ENCODE measurements at places on chromosomes 11 and 22.

DNA sequence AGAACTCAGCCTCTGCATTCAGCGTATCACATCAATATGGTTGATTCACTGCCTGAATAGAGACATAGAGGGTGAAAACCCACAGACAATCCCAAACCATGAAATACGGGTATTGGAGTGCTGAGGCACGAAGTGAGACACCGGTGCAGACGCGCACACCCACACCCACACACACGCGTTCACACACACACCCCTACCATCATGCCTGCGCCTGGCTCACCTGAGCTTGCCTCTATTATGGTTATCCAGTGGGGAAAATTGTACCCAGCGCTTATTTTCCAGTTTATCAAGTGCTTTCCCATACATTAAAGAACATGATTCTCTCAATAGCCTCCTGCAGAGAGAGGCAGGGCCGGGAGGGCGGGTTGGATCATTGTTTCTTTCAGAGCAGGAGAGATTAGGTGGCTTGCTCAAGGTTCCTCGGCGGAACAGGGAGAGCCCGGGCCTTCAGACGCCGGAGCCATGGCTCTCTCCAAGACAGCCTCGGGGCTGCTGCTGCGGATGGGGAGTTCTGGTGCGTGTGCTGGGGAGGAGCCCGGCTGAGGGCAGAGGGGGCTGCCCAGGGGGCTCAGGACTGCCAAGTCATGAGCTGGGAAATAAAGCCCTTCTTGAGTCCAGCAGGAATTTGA, 78.9 kb upstream of the THY1 start:
- DNase-seq: no peak

- DNase-seq: no peak
Measured at GRCh38 chr11:64571410-64572091, 19.5 kb upstream of the SLC22A12 start.

DNA sequence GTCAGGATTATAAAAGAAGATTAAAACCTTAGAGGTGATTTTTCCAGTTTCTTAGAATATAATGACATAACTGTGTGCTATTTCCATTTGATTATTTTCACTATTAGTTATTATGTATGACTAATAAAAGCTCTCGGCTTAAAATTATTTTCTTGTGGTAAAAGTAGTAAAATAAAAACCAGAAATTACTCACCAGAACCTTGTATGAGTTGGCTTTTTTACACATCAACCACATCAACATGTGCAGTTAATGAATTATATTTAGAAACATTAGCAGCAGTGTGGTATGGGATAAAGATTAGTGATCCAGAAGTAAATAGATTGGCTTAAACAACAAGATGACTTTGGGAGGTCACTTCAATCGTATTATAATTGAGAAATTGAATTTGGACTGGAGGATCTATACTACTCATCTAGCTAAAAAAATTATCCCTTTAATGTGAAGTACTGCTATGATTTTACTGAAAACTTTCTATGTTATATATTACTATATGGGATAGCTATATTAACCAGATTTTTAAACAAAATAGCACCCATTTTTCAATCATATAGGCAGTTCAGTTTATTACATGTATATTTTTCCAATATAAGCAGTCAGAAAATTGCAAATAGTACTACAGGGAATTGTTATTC, 2.8 kb upstream of the BCO2 start:
- DNase-seq: no peak

GRCh38 chr11:62645946-62646824, at the start of gene GANAB:
Gene GANAB, minus strand, starts transcription at chr11:62646613. Its CDS starts 14 bp downstream, at chr11:62646599.
- DNase-seq: peak; percentile 99

DNA sequence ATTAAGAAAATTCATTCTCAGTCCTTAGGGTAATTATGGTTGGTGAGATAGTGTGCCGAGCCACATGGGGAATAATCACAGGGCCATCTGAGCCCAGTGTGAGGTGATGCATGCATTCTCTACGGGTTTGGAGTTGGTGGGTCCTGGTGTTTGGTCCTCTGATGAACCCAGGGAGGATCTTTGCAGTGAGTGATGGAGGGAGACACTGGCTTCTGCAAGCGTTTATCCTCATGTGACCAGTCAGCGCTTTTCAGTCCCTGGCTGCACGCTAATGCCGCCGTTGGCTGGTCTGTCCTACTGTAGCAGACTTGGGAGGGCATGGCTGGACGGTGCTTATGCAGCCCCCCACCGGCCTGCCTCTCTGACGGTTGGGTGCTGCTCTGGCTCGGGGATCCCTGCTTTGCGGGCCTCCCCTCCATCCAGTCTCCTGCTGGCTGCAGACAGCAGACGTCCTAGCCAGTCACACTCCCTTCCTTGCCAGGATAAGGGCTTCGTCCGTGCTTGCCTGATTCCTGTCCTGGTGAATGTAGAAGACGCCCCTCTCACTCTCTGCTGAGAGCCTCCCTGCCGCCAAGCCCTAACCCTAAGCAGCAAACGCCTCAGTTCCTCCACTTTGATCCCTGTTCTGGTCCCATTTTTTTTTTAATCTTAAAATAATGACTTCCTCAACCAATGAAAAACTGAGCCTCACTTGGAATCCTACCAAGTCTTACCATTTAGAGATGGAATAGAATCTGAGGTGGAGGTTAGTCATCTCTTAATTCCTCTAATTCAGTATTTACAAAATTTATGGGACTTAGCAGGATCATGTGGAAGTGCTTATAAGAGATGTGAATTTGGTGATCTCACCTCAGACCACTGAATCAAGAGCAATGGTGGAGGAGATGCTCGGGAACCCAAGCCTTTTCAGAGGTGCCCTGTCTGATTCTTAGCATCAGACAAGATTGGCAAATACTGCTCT, 143.7 kb upstream of the SORL1-AS1 start:
- no peak for DNase-seq

DNA sequence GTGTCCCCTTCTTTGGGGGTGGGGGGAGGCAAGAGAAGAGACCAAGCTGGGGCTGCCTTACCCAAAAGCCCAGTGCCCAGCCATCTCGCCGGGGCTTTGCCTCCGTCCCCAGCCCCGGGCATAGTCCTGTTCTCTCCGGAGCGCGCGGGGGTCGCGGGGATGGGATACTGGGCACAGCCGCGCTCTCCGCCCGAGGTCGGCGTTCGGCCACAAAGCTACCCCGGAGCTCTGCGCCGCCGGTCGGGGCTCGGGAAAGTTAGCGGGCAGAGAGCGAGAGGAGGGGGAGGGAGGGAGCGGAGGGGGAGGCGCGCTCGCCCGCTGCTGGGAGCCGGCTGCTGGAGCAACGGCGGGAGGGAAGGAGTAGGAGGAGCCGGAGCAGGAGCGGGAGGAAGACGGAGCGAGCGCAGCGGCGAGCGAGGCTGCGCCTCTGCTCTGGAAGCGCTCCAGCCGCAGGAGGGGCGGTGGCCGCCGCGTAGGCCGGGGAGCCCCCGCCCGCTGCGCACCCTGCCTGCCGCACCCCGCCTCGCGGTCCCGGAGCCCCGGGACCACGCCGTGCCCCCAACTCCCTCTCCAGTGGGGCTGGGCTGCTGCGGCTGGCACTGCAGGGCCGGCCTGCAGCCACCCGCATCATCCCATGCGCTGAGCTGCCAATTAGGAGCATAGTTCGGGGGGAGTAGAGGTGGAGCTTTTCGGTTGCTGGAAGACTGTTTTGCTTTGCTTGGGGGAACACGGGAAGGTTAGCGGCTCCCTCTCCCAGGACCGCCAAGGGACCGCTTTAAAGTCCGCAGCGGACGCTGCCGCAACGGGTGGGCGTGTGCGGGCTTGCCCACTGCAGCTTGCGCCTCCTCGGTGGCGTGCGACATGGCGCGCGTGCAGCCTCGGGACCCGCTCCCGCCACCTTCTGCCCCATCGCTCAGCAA, at the start of gene SCN4B:
Gene SCN4B, minus strand, starts transcription at position 272 of the 920 bp plus-strand sequence. Its CDS starts 150 bp downstream, at position 122.
- no peak for DNase-seq

DNA sequence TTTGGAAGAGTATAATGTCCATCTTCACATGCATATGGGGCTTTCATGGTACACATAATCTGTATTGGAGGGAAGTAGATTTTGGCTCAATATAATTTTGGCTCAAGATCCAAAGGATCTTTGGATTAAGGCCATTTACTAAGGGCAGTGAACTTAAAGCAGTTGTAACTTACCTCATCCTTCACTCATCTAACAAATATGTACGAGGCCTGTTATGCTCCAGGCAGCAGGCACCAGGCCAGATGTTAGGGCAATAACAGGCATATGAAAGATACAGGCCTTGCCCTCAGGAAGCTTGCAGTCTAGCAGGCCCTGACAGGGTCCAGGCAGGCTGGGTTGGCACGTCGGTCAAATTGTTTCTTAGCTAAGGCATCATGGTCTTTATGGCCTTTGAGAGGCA, 44.6 kb downstream of the LIF start:
- no peak for DNase-seq

GRCh38 chr11:37946155-37946766, 1348.2 kb upstream of the RAG2 start:
- peak; percentile 75 for DNase-seq

DNA sequence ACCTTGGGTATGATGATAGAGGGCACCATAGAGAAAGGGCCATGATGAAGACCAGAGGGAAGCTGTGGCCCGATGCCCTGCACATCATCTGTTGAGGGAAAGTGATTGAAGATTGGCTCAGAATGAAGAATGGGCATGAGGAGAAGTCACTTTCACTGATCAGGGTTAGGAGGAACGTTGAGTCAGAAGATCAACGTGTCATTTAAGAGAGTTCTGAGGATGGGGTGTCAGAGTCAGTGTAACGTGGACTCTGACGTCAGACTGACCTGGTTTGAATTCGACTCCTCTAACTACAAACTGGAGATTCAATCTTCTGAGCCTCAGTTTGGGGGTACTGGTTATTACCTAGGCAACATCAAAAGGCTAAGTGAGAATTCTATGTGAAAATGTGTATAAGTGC, 352.6 kb downstream of the DDX10 start:
- no peak for DNase-seq

GRCh38 chr22:39291523-39291922, 27.9 kb downstream of the RPL3 start:
- no peak for DNase-seq

DNA sequence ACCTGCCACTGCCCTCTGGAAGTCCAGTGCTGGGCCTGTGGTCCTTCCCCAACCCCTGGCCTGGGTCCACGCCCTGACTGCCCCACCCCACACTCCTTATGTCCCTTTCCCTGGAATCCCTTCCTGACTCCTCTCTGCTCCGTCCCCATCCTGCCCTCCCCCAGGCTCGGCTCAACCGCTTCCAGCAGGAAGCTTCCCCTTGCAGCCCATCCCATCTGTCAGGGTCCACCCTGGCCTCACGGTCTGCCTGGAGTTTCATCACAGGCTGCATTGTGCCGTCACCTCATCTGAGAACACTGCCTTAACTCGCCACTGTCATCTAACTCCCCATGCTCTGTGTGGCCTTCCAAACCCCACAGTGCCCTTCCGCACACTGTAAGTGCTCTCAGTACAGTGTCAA, 64.3 kb downstream of the NAT10 start:
- no peak for DNase-seq

DNA sequence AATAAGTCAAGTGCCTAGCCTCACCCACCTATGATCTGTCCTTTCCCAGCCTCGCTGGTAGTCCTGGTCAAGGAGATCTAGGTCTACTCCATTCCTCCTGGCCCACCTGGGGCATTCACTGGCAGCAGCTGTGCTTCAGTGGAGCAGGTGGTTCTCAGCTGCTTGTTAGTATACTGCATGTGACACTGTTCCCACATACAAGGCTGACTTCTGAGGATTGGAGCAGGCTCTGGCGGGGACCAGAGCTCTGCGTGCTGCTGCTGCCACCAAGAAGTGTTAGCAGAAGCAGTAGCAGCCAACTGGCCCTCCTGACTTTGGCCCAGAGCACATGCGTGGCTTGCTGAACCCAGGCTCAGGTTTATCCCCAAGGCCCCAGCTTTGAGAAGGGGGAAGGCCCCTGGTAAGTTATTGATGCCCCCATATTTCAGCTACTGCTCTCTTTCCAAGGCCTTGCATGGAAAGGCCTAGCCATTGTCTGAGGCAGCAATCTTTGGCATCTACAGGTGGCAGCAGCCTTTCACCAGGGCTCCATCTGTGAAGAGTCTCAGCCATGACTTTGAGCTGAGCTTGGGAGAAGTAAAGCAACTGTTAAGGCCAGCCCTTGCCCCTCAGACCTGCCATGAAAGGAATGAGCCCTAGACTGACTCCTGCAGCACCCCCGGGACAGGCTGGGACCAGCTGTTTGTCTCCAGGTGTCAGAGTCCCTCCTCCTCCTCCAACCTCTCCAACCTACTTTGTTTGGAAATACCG, 26.5 kb downstream of the ARHGAP1 start:
- DNase-seq: no peak

GRCh38 chr11:58024601-58025091, 965 bp downstream of the OR9Q1 start:
- DNase-seq: no peak

DNA sequence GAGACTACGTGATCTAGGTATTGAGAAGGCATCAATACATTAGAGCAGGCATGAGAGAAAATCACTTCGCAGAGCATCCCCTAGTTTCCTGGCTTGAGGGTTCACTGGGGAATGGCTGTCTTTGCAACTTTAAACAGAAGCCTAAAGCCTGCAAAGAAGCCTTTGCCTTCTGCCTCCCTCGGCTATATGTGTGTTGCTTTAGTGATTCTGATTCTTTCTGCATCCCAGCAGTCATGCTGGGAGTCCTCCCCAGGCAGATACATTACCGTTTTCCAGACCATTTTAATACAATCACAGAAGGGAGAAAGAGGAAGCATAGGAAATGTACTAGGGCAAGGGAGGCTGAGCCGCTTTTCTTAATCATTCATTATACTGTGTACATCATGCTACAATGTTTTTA, 773.2 kb upstream of the LRRC4C start:
- no peak for DNase-seq

- no peak for DNase-seq
Measured at GRCh38 chr11:124429599-124429998, 4.9 kb upstream of the OR8B4 start.

DNA sequence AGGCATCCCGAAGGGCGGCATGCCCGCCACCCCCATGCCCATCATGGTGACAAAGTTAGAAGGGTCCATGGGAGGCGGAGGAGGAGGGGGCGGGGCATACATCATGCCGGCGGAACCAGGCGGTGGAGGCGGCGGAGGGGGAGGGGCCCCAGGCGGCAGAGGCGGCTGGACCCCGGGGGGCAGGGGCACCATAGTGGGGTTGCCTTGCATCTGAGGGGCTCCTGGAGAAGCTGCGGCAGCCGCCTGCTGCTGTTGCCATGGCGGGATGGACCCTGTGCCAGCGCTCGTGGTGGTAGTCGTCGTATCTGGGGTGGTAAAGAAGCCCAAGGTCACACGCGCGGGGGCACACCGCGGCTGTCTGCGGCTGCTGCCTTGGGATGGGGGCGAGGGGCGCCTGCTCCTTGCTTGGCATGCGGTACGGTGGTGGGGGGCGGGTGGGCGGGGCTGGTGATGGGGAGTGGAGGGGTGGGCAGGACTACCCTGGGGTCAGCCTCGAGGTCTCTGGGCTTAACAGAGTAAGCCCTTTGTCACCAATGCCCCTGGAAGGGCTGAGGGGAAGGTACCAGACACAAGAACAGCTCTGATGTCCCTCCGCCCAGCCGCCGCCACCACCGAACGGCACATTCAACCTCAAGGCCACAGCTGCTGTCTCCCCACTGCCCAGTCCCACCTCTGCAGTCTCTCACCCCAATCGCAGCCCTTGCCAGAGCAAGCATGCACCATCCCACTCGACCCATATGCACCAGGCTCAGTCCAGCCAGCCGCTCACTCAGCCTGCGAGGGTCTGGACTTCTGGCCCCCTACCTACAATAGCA, 6.3 kb upstream of the PYGM start:
- no peak for DNase-seq

- no peak for DNase-seq
Measured at GRCh38 chr11:80959751-80960150, 1518.9 kb upstream of the TENM4 start.
